ENCODE measurements at places on chromosomes 2 and 18.

GRCh38 chr18:78798402-78799175 lies 181.0 kb upstream of the SALL3 start:
- DNase-seq, result no peak

DNA sequence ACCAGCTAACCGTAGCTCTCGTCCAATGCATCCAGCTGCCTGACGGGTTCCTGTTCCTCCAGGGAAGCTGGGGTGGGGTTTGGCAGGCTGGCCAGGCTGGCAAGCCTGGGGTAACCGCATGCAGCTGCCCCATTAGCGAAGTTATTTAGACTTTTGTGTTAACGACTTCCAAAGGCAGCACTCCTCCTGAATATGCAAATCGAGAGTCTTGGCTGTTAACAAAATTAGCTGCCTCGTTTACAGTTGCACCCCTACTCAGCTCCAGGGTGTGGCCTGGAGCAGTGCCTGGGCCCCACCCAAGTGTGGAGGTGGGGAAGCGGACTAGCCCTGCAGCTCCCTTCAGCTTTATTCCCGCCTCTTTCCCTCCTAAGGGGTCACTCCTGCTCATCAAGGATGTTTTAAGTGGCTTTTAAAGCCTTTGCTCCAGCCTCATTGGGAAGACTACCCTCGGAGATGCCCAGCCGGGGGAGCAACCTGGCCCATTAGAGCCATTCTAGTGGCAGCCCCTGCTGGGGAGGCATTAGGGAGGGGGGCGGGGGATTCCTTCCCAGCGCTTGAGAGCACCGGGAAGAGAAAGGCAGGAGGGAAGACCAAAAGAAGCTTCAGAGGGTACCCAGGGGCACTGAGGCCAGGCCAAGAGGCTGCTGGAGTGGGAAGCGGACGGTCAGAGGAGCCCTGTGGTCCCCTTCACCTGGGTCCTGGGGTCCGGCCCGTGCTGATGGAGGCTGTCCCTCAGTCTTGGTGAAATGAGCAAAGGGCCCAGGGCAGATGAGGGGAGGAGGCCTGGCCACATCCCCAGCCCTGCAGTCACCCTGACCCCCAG lies 204.1 kb downstream of the CELF4 start:
- no peak for DNase-seq

GRCh38 chr2:98296440-98296839 lies 49.8 kb upstream of the CNGA3 start:
- DNase-seq, result no peak

GRCh38 chr2:148238561-148238960 lies 217.7 kb downstream of the MBD5 start:
- DNase-seq, result no peak

DNA sequence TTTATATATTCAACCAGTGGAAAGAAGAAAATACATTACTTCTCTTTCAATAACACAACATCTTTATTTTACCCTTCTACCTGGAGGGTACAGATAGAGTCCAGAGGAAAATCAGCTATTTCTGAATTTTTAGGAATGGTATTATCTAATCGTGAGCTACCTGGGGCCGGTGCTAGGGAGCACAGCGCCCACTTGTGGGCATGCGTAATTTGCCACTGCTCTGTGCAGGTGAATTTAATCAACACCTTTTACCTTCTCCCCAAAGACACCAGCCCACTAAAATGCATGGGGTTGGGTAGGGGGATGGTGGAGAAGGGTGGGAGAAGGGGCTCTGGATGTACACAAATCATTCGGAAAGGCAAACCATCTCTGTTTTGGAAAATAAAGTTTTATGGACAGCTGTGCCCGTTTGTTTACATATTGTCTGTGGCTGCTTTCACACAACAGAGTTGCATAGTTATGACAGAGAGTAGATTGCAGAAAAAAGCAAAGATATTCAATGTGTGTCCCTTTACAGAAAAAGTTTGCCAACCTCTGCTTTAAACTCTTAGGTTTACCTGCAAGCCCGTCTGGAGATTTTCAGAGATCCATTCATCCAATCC lies 51.5 kb upstream of the DCC start:
- no peak for DNase-seq
